Hypothalamus (tissue), 51 donors: ENCODE measurements at places on chromosomes 5 and 9.

DNA sequence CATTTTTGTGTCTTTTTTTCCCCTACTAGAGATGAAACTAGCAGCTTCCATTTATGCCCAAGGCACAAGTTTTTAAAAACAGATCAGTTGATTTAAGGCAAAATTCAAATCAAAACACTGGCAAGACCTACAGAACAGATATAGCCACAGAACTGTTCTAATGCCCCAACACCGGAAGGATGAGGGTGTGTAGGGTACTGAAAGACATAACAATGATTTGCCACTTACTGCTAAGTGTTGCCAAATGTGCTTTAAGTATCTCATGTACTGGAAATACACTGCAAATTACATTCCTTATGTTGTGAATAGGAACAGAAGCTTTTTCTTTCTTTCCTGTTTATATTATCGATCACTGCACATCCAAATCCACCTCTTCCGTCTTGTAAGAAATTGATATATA, 189.0 kb downstream of the CETN3 start:
- no peak for DNase-seq

DNA sequence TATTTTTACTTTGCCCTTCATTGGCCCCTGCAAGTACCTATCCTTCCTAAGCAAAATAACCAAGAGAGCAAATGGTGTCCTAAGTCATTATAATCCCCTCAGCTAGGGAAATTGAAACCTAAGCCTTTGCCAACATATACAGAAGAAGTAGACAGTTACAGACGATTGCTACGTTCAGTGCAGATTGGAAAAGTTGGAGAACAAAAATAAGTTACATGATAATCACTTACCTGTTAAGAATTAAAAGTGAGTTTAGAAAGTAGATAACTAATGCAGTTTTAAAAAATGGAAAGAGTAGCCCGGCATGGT, 244.8 kb downstream of the MPDZ start:
- DNase-seq, result no peak

GRCh38 chr5:166551384-166551783, 1740.1 kb upstream of the WWC1 start:
- DNase-seq, result no peak

GRCh38 chr5:13359344-13359743, 585.1 kb downstream of the DNAH5 start:
- DNase-seq, result no peak
